Neural crest cell (in vitro differentiated cells): ENCODE measurements at places on chromosomes 4 and X.

DNA sequence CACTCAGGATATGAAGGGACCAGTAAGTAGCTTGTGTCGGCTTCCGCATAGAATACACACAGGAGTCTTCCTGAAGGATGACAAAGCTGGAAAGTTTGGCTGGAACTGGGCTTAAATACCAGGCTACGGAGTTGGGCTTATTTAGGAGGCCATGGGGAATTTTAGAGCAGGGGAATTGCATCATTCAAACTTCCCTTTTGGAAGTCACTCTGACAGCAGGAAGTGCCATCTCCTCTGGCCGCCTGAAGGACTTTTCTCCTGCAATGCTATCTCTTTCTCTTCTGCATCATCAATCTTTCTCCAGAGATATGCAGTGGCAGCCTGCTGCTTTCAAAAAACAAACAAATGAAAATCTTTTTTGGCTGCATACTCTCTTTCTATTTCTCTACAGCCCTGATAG lies 48.4 kb upstream of the PAK3 start:
- H3K4me1 ChIP-seq = no peaks in the 10 kb centered on the region

- H3K4me1 ChIP-seq = no peaks in the 10 kb centered on the region
- H3K27ac ChIP-seq = no peak overlapping the region
- no peak for DNase-seq
- no peaks in the 10 kb centered on the region for H3K27me3 ChIP-seq
- H3K36me3 ChIP-seq = peaks cover 2% of the 10 kb centered on the region
Measured at GRCh38 chrX:126272795-126273497, 106.9 kb upstream of the DCAF12L2 start.

GRCh38 chrX:68699960-68700746 lies 52.7 kb downstream of the STARD8 start:
- H3K27ac ChIP-seq = no peak overlapping the region
- DNase-seq = no peak
- no peak overlapping the region for H3K4me3 ChIP-seq
- no peaks in the 10 kb centered on the region for H3K4me1 ChIP-seq

DNA sequence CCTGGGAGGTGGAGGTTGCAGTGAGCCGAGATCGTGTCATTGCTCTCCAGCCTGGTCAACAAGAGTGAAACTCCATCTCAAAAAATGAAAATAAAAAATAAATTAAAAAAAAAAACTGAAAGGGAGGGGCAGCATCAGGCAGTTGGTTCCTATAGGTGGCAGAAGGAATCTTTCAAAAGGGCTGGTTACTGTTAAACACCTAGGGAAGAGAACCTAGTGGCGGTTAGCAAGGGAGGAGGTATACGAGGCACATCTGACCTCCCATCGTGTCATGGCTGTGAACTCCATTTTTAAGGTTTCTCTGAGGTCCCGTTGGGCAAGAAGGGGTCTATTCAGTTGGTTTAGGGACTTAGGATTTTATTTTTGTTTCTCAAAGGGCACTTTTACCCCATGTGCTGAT lies 150.1 kb downstream of the SLC7A11 start:
- no peak overlapping the region for H3K4me3 ChIP-seq
- H3K4me1 ChIP-seq = peaks cover 11% of the 10 kb centered on the region
- no peaks in the 10 kb centered on the region for H3K36me3 ChIP-seq
- no peaks in the 10 kb centered on the region for H3K27me3 ChIP-seq

DNA sequence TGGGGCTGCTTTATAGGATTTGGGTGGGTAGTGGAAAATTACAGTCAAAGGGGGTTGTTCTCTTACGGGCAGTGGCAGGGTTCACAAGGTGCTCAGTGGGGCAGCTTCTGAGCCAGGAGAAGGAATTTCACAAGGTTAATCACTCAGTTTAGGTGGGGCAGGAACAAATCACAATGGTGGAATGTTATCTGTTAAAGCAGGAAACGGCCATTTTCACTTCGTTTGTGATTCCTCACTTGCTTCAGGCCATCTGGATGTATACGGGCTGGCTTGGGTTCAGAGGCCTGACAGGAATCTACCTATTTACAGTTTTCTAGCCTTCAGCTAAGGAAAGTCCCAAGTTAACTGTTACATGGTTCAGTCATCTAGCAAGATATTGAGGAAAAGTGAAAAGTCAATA lies 1003.5 kb downstream of the STPG2 start:
- H3K27me3 ChIP-seq = no peaks in the 10 kb centered on the region
- peaks cover 9% of the 10 kb centered on the region for H3K36me3 ChIP-seq
- DNase-seq = no peak
- H3K4me1 ChIP-seq = peaks cover 6% of the 10 kb centered on the region
- no peak overlapping the region for H3K27ac ChIP-seq

- H3K27ac ChIP-seq = no peak overlapping the region
- no peak for DNase-seq
- H3K27me3 ChIP-seq = no peaks in the 10 kb centered on the region
Measured at GRCh38 chr4:53895137-53895536, 169.3 kb downstream of the CHIC2 start.

- no peaks in the 10 kb centered on the region for H3K27me3 ChIP-seq
- H3K36me3 ChIP-seq = no peaks in the 10 kb centered on the region
- H3K4me1 ChIP-seq = peaks cover 20% of the 10 kb centered on the region
- no peak overlapping the region for H3K27ac ChIP-seq
- no peak for DNase-seq
Measured at GRCh38 chr4:24117975-24118374, 228.1 kb upstream of the PPARGC1A start.

GRCh38 chr4:54058171-54058570 lies 6.2 kb downstream of the CHIC2 start:
- peaks cover 21% of the 10 kb centered on the region for H3K4me1 ChIP-seq
- no peak overlapping the region for H3K4me3 ChIP-seq

DNA sequence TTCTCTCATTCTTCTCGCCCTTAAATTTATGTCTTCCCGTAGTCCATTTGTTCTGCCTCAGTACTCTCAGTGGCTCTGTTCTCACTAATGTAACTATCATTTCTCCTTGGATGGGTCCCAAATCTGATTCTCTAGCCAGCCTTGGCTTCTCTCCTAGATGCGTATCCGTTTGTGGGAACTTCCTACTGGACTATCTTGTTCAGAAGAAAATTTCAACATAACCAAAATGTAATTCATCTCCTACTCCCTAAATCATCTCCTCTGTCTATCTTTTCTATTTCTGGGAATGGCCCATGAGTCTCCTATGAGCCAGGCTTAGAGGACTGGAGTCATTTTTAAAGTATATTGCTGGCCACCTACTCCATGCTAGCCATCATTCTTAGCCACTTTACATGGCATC lies 4.4 kb upstream of the C4orf36 start:
- H3K4me3 ChIP-seq = no peak overlapping the region
- H3K27ac ChIP-seq = no peak overlapping the region
- no peaks in the 10 kb centered on the region for H3K36me3 ChIP-seq
- H3K4me1 ChIP-seq = peaks cover 10% of the 10 kb centered on the region
- no peak for DNase-seq
- no peaks in the 10 kb centered on the region for H3K27me3 ChIP-seq

DNA sequence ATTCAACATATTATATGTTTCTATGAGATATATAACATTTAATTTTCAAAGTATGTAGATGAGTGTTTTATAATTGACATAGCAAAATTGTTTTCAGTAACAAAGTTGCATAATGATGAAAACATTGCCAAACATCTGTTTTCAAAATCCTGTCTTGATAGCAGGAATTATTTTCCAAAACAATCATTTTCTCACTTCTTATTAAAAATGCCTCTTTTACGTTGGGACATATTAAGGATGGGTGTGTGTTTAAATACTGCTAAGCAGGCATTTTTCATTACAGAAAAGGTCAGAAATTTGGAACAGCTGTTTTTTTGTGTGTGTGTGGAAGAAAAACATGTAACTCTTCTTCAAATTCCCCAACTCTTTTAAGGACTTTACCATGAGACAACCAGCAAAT lies 452.0 kb downstream of the SPRY1 start:
- H3K27me3 ChIP-seq = no peaks in the 10 kb centered on the region
- peaks cover 13% of the 10 kb centered on the region for H3K4me1 ChIP-seq
- H3K27ac ChIP-seq = peak overlapping the region; percentile 35
- DNase-seq = no peak
- H3K36me3 ChIP-seq = peaks cover 14% of the 10 kb centered on the region

DNA sequence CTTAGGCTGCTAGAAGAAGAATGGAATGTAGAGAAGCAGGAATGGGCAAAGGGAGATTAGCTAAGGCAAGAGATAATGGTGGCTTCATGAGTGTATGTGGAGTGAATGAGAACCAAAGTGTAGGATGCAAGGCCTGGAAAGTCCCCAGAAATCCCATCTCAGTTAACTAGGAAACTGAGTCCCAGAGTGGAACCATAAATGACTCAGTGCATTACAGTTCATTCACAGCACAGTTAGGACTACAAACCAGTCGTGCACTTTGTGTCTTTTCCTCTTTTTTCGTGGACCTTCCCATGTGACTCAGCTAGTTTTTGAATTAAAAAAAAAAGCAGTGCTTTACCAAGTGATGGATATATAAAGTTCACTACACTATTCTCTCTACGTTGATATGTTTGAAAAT lies 27.7 kb upstream of the REST start:
- no peak for DNase-seq
- H3K4me3 ChIP-seq = no peak overlapping the region
- H3K4me1 ChIP-seq = no peaks in the 10 kb centered on the region

DNA sequence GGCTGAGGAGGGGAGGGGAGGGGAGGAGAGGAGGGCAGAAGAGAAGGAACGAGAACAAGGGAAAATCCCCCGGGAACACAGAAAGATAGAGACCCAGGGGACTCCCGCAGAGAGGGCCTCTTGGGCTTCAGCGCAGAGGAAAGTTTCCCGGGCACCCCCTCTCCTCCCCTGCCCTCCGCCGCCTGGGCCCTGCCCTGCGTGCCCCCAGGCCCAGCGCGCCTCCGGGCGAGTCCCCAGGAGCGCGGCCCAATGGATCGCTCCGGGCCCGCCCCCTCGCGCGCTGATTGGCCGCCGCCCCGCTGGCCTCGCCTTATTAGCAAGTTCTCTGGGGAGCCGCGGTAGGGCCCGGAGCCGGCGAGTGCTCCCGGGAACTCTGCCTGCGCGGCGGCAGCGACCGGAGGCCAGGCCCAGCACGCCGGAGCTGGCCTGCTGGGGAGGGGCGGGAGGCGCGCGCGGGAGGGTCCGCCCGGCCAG lies at the start of gene MSX1:
TSS of gene MSX1 (plus strand) at position 341 of the 474 bp plus-strand sequence. CDS start 235 bp downstream, outside the sequence.
- peaks cover 91% of the 10 kb centered on the region for H3K27me3 ChIP-seq
- no peaks in the 10 kb centered on the region for H3K36me3 ChIP-seq
- peaks cover 60% of the 10 kb centered on the region for H3K4me1 ChIP-seq
- DNase-seq = peak; percentile 81
- H3K27ac ChIP-seq = no peak within 1 kb of the TSS
- peak within 1 kb of the TSS; percentile 90 for H3K4me3 ChIP-seq

GRCh38 chr4:7967501-7968261 lies 28.0 kb upstream of the AFAP1 start:
- peaks cover 52% of the 10 kb centered on the region for H3K4me1 ChIP-seq
- DNase-seq = no peak
- no peak overlapping the region for H3K27ac ChIP-seq
- H3K36me3 ChIP-seq = no peaks in the 10 kb centered on the region
- no peaks in the 10 kb centered on the region for H3K27me3 ChIP-seq

- no peak overlapping the region for H3K4me3 ChIP-seq
- no peaks in the 10 kb centered on the region for H3K27me3 ChIP-seq
- DNase-seq = no peak
Measured at GRCh38 chrX:96376266-96376665, 308.4 kb upstream of the DIAPH2 start.

GRCh38 chrX:150849996-150850720 lies 48.3 kb downstream of the CD99L2 start:
- no peak for DNase-seq
- no peaks in the 10 kb centered on the region for H3K27me3 ChIP-seq
- no peak overlapping the region for H3K4me3 ChIP-seq
- peaks cover 11% of the 10 kb centered on the region for H3K36me3 ChIP-seq
- H3K4me1 ChIP-seq = no peaks in the 10 kb centered on the region

GRCh38 chrX:47706575-47706974 lies 47.6 kb upstream of the UXT start:
- H3K27me3 ChIP-seq = peaks cover under 1% of the 10 kb centered on the region
- H3K4me3 ChIP-seq = no peak overlapping the region
- H3K36me3 ChIP-seq = peaks cover 2% of the 10 kb centered on the region

DNA sequence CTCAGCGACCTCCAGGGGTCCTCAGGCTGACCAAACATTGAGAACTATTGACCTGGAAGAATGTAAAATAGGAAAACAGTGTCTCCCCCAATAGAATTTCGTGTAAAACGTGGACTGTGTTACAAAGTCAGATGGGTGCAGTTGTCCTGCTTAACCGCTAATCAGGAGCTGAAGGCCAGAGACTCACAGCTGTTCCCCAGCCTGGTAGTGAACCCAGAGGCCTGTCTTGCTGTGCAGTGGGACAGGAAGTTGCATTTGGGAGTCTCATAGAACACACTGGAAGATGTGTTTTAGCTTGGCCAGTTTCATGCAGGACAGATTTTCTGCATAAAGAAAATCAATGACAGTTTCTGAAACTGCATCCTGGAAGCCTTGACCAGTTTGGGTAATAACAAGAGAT lies 151.5 kb downstream of the PTTG2 start:
- no peak overlapping the region for H3K27ac ChIP-seq
- H3K36me3 ChIP-seq = peaks cover 20% of the 10 kb centered on the region
- no peak for DNase-seq
- H3K4me1 ChIP-seq = peaks cover 70% of the 10 kb centered on the region
- H3K27me3 ChIP-seq = peaks cover 7% of the 10 kb centered on the region
- no peak overlapping the region for H3K4me3 ChIP-seq

DNA sequence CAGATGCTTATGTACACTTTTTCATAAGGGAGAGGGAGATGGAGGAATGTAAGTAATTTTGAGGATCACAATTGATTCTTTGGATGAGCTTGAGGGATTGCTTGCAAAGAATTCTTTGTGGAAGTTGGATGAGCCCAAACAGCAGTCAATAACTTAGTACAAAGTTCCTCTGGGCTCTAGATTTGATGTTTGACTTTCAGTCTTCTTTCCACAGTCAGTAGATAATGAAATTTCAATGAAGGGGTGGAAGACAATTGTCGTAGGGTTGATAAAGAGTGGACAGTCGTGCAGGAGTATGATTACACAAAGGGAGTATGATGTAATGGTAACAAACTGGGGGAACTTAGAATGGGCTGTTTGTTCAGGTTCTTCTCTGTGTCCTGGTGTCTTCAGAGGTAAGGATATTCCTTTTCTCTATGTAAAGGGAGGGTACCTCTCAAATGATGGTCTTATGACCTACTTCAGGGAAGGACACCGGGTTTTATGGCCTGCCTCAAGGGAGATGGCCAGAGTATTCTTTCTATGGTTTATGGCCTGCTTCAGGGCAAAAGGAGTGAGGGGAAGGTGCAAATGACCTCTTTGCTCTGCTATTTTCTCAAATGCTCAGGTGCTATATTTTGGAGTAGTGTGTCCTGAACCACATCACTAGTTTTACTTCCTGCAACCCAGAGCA lies 1.7 kb upstream of the ABRAXAS1 start:
- no peak for DNase-seq
- H3K27ac ChIP-seq = no peak overlapping the region
- H3K4me3 ChIP-seq = peak overlapping the region; percentile 49
- peaks cover 13% of the 10 kb centered on the region for H3K4me1 ChIP-seq
- no peaks in the 10 kb centered on the region for H3K27me3 ChIP-seq

DNA sequence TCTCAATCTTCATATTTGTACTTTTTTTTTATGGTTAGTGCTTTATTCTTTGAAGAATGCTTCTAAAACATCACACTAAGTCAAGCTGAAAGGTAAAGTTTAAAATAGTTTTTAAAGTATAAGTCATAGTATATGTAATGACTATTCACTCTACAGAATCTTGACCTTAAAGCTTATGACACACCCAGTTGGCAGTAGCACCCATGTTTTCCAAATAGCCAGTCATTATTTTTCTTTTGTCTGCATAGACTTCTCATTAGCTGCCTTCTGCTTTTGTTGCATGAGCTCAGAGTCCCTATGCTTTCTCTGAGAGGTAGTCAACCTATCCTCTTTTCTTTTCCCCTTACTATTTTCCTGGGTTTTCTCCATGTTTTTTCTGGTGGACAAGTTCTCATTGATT lies 231.5 kb downstream of the PCDH18 start:
- no peaks in the 10 kb centered on the region for H3K4me1 ChIP-seq
- no peaks in the 10 kb centered on the region for H3K27me3 ChIP-seq
- no peak overlapping the region for H3K27ac ChIP-seq
- H3K36me3 ChIP-seq = no peaks in the 10 kb centered on the region
